T-cell (primary cell): ENCODE measurements at places on chromosomes 13 and 19. TPM values are rescaled to one million over a fixed set of nuclear protein-coding genes. Genes with fewer than 3 reads are reported as not detected.

Gene ACER1
- total RNA-seq = 0.63 TPM

Gene ZNF836
- total RNA-seq = 35.0 TPM

Gene FUT6
- not detected for total RNA-seq

Gene ZAR1L
- not detected for total RNA-seq

- no peaks in the 10 kb centered on the region for H3K36me3 ChIP-seq
- H3K4me3 ChIP-seq = no peak overlapping the region
- DNase-seq = no peak
- no peaks in the 10 kb centered on the region for H3K4me1 ChIP-seq
- H3K27ac ChIP-seq = no peak overlapping the region
Measured at GRCh38 chr13:23322353-23323336, 110.9 kb downstream of the SACS start.
